Activated T-cell treated with anti-CD3 and anti-CD28 coated beads, Interleukin-2, amount 50 U/mL, for 72 hours (primary cell): ENCODE measurements at places on chromosomes 5 and 9. TPM values are rescaled to one million over a fixed set of nuclear protein-coding genes. Genes with fewer than 3 reads are reported as not detected.
A peak's percentile ranks its signal among the peaks of the same experiment; 100 is the strongest.

- no peak for DNase-seq
These were observed 1016.8 kb upstream of the DMAC1 start for GRCh38 chr9:8816361-8816760.

GRCh38 chr9:130785053-130785452 is 50.0 kb upstream of the ABL1 start:
- DNase-seq = no peak

- DNase-seq = no peak
These were observed 318.2 kb downstream of the SLCO4C1 start for GRCh38 chr5:101977729-101978345.

DNA sequence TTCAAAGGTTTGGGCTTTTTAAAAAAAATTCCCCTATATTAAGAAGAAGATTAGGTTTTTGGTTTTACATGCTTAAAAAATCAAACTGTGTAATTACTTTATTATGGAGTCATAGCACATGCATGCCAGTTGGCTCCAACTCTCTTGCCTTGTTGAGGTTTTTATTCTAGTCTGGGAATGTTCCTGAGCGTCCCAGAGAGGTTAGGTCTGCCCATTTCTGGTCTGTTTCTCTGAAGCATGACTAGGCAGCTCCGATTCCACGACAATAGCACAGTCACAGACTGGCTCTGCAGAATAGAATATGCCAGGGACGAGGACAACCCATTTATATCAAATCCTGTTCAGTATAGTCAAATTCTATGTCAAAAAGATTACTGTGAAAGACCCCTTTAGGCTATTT is 217.0 kb downstream of the PCSK5 start:
- DNase-seq = no peak

Gene SOHLH1
- total RNA-seq = not detected

GRCh38 chr5:115298811-115299210 is 2.4 kb upstream of the CCDC112 start:
- no peak for DNase-seq

DNA sequence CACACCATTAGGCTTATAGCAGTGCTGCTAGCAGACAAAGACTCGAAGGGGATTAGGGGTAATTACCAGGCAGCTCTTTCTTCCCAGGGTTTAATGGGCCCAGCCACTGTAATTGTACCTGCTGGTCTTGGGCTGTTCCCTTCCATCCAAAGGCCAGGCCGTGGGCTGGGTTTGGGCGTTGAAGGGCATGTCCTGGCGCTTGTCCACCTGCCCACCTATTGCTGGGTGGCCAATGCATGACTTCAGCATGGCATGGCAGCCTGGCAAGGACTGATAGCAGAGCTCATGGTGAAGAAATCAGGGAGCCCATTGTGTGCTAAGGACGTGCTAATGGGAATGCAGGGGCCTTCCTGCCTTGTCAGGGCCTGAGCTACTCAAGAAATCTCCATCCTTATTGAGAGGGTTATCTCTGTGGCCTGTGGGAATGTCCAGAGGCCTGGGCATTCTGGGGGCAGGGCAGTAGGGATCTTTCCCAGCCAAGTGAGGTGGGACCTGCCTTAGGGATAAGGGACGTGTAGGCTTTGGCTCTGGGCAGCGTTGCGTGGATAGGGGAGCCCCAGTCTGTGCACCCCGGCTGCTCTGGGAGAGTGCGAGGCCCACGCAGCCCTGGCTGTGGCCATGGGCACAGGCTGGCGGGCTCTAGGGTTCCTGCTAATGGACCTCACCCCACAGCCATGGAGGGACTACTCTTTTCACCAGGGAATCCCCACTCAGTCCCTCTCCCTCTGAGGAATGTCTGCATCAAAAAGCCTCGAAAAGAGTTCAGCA is 116.1 kb upstream of the PITX1 start:
- no peak for DNase-seq

DNA sequence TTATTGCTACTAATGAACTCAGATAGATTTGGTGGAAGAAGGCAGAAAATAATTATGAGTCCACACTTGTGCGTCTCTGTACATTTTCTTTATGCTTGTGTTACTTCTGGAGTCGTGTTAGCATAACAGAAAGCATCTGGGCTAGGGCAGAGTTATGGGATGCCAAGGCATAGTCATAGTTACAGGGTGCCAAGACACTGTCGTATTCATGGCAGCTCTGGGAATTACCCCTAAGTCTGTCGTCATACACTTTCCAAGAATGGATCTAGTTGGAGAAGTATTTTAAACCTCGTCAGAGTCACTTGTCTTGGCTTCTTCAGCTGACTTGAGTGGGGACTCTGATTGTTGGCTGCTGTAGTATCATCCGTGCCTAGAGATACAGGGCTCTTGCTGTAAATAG is 27.7 kb downstream of the CAMK4 start:
- no peak for DNase-seq

Gene HAPLN1
- not detected for total RNA-seq

DNA sequence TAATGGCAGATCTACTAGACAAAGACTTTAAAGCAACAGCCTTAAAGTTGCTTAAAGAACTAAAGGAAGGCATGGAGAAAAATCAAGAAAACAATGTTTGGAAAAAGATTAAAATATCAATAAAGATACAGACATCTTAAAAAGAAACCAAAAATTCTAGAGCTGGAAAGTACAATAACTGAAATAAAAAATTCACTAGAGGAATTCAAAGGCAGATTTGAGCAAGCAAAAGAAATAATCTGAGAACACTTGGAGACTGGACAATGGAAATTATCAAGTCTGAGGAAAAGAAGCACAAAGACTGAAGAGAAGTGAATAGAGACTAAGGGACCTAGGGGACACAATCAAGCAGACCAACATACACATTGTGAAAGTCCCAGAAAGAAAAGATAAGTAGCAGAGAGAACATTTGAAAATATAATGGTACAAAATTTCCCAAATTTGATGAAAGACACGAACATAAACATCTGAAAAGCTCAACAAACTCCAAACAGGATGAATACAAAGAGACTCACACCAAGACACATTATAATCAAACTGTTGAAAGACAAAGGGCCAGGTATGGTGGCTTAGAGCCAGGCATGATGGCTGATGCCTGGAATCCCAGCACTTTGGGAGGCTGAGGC is 26.3 kb downstream of the SIL1 start:
- DNase-seq = no peak

Gene AGXT2
- total RNA-seq = not detected

DNA sequence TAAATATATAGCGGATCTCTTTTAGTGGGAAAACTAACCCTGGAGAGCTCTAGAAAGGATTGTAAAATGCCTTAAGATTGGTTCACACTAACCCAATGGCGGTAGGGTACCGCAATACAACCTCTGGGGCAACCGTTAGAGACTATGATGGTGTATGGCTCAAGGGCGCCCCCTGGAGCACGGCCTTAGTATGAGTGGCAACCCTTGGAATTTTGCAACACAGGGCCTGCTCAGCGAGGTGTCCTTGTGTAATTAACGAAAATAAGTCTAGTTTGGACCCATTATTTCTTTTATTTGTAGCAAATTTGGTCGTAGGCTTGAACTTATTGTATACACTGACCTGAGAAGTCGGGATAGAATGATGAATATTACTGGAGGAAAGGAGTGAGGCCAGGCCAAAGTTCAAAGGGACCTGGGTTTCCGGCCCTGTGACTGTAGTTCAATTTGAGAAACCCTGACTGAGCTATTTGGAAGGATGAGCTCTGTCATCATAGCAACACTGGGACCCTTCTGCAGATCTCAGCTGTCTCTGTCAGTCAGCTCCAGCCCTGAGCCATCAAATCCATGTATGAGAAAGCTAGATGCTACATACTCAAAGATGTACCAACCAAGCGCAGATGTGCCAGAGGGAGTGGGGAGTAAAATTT is 54.8 kb downstream of the CAMK4 start:
- DNase-seq = peak; percentile 78

GRCh38 chr9:119487118-119487827 is 118.0 kb upstream of the BRINP1 start:
- no peak for DNase-seq

Gene GABRA6
- not detected for total RNA-seq

Gene PCDHA4
- total RNA-seq = not detected

Gene RORB
- 0.14 TPM for total RNA-seq

- peak; percentile 67 for DNase-seq
These were observed 39.2 kb upstream of the NEK6 start for GRCh38 chr9:124218438-124218982.

Gene PCDHB7
- not detected for total RNA-seq
